ENCODE measurements at places on chromosomes 13 and 19.

GRCh38 chr13:84315527-84315926 is 433.3 kb upstream of the SLITRK1 start:
- no peak for DNase-seq

- no peak for DNase-seq
Measured at GRCh38 chr19:6250909-6251308, 28.9 kb downstream of the MLLT1 start.

GRCh38 chr13:45332036-45332830 is 8.8 kb downstream of the TPT1 start:
- DNase-seq, result no peak

DNA sequence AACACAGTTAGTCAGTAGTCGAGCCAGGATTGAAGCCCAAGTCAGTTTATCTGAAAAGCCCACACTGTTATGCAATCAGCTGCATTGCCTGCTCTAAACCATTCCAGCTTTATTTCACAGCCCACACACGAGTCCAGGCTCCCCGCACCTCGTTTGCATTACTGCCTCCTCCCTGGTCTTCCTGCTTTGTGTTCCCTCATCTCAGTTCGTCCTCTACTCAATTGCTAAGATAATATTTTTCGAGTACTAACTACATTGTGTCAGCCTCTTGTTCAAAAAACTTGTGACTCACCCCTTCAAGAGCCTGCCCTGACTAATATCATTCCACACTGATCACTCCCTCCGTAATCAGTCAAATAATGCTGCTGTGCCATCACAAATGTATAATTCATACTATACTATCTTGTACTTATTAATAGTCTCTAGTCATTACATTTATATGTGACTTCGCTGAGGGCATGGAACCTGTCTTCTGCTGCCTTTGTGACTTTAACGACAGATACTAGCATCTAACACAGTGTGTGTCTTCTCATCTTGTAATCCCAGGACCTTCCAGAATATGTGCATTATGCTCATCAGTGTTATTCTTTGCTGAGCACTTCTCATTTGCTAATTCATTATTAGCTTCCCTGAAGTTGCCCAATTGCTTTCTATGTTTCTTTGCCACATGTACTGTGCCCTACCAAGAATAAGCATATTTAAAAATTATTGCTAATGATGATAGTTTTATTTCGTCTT is 26.2 kb upstream of the WDFY2 start:
- no peak for DNase-seq

GRCh38 chr13:28044608-28045007 is 55.8 kb downstream of the FLT3 start:
- DNase-seq, result no peak

- DNase-seq, result no peak
Measured at GRCh38 chr19:29833614-29834261, 21.9 kb downstream of the CCNE1 start.

GRCh38 chr19:31354799-31355664 is 5.8 kb upstream of the TSHZ3 start:
- DNase-seq, result no peak

Data from NCI-H2227 treated with DMSO at 0.1 percent for 48 hours (cell line).